Lower leg skin (tissue), 4 donors: ENCODE measurements at places on chromosomes 5 and 9.

- no peak for DNase-seq
Measured at GRCh38 chr5:137286025-137286610, 213.0 kb downstream of the SPOCK1 start.

DNA sequence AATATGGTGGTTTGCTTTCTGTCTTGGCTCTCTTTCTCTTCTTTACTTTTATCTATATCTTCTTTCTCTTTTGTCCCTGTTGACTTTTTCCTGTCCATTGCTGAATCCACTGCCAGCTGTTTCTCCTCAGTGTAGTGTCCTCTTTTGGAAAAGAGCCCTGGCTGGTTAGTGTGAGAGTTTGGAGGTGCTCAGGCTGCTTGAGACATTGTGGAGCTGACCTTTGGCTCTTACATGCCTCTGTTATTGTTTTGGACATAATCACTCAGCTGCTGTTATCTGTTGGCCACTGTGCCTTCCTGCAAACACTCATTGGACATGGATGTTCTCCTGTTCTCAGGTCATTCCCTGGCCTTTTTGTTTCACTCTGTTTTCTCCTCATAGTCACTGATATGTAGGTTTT lies 295.4 kb upstream of the RIOK2 start:
- DNase-seq = no peak

DNA sequence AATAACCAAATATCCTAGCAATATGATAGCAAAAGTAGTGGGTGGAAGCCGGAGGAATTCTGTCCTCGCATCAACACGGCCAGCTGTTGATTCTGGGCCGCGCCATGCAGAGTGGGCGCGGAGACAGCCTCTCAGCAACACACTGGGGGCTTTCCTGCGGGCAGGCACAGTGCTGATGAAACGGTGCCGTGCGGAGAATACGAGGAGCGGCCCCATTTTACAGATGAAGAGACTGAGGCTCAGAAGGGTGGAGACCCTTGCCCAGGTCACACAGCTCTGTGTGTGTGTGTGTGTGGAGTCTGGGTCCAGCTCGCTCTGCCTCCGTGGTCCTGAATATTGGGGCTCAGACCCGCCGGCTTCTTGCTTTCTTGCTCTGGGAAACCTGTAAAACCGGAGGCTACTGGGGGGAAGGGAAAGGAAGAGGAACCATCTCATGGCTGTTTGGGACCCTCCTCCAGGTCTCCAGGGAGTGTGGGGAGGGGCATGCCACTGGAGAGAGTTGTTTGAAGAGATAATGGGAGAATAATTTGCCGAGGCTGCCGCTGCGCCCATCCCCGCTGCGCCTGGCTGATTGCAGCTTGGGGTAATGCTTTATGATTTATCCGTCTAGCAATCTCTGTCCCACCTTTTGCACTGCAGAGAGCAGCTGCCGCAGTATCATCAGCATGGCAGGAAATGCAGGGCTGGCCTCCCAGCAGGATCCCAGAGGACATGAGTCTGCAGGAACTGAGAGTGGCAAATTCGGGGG lies 36.6 kb downstream of the NCS1 start:
- no peak for DNase-seq

GRCh38 chr9:134390537-134390936 lies 64.3 kb downstream of the RXRA start:
- DNase-seq = no peak

DNA sequence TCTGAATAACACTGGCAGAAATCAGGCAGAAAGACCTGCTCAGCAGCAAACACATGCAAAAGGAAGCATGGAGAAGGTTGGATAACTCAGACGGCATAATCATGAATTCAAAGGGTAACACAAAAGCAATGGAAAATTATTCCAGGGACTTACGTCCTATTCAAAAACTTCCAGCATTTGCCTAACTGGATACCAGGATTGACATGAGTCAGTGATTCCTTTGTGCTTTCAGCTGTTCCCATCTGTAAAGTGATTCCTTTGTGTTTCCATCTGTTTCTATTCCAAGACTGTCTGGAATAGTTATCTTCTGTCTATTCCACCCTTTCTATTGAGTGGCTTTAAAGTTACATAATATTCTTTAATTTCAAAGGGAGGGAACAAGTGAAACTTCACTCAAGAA lies 1361.7 kb upstream of the CDH9 start:
- no peak for DNase-seq

DNA sequence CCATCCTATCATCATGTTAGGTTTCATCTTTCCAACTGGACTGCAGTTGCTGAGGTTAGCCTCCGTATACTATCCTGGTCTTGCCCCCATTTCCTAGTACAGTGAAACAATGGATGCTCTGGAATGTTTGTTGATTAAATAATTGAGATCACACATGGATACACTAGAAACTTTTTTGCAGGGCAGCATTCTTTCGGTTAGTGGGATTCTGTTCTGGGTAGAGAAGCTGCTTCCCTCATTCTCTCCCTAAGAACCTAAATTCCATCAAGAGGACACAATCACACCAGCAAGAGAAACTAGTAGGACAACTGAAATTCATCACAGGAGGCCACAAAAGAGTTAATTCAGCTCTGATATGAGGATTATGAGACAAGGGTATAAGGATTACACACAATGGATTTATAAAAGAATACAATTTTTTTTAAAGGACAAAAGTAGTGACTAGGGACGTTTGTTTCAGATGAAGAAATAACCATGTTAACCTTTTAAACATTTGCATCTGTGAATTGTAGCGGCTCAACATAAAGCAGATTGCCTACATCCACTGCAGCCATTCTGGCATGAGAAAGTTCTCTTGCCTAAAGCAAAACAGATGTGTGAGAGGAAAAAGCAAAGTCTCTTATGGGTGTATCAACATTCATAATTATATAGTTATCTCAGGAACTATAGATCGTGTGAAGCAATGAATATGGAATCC lies 162.7 kb upstream of the LHFPL2 start:
- no peak for DNase-seq

GRCh38 chr9:109171926-109172325 lies 4.9 kb upstream of the FRRS1L start:
- DNase-seq = no peak

- no peak for DNase-seq
Measured at GRCh38 chr5:155982354-155982753, 344.6 kb upstream of the SGCD start.

DNA sequence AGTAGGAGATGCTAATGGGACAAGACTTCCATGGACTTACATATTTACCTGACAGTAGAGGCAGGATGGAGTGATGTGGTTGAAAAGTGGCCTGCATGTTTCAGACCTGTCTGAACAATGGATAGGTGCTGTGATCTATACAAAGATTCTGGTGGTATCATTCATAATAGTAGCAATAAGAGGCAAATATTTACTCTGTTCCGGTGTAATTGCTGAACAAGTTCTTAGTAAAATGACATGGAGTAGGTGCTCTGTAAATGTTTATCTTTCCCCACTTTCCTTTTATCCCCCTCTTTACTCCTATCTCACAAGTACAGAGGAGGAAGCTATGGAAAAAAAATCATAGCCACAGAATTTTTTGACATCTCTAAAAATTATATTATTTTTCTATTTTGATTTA lies 159.0 kb upstream of the SLC12A2 start:
- DNase-seq = no peak

DNA sequence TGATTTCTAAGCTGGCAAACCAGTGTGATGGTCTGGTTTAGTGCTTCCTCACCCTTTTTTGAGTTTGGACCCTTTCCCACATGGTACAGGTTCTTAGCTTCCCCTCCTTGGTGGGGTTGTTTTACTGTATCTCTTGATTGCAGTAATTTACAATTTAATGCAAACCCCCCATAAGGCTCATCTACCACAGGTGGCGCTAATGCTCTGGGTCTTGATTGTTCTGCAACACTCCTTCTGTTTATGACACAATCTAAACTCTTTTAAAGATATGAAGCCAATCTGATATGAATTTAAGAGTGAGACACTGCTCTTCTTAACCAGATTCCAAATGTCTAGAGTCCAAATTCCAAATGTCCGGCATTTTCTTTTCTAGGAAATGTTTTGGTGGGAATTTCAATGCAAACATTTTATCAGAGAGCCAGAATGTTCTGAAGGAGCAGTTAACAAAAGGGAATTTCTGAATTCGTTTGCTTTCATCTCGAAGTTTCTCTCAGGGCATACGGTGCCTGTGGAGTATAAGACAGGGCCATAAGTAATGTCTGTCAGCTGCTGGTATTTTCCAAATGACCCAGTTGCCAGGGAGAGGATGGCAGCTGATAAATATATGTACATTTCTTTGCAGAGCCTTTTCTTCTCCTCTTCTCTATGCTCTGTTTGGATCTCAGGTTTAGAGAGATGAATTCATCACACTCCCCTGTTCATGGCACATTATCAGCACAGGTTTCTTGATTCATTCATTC lies 246.8 kb downstream of the ARHGAP26 start:
- DNase-seq = no peak

- DNase-seq = no peak
Measured at GRCh38 chr5:27158775-27159174, 120.4 kb upstream of the CDH9 start.

GRCh38 chr5:157603333-157604190 lies 28.0 kb upstream of the ADAM19 start:
- no peak for DNase-seq
